RWPE1 (cell line): ENCODE measurements at places on chromosomes 1 and 21.

- DNase-seq, result no peak
These were observed 20.4 kb downstream of the TINAGL1 start for GRCh38 chr1:31596737-31597097.

GRCh38 chr1:78619032-78619431, 1.2 kb upstream of the IFI44L start:
- no peak for DNase-seq

DNA sequence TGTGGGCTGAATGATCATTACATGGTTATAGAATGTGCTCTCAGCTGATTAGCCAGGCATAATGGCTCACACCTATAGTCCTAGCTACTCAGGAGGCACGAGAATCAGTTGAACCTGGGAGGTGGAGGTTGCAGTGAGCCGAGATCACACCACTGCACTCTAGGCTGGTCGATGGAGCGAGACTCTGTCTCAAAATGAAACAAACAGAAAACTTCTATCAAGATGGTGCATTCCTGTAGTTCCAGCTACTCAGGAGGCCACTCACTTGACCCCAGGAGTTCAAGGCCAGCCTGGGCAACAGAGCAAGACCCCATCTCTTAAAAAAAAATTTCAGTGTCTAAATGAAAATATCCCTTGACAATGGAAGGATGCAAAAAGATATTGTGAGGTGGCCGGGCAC, 10.9 kb downstream of the TIMM17A start:
- no peak for DNase-seq

GRCh38 chr1:166282391-166283137, 115.8 kb upstream of the FAM78B start:
- DNase-seq, result no peak

- peak; percentile 76 for DNase-seq
These were observed 414.3 kb upstream of the NR5A2 start for GRCh38 chr1:199612976-199613774.

- DNase-seq, result no peak
These were observed 9.6 kb upstream of the RGS1 start for GRCh38 chr1:192565946-192566345.

- no peak for DNase-seq
These were observed 74.6 kb downstream of the RUNX3 start for GRCh38 chr1:24855474-24855873.

DNA sequence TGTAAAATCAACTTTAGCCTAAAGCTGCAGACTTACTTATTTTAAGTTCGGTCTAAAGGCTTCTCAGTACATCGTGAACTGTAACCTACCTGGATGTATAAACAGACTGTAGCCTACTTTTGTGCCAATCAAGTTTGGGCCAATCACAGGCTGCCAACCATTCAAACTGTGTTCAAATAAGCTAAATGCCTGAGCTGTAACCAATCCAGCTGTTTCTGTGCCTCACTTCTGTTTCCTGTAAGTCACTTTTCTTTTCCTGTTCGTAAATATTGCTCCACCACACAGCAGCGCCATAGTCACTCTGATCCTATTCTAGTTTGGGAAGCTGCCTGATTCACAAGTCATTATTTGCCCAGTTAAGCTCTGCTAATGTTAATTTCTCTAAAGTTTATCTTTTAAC, 37.5 kb upstream of the SLAMF9 start:
- no peak for DNase-seq

GRCh38 chr1:194469282-194469681, 1282.9 kb upstream of the B3GALT2 start:
- DNase-seq, result no peak

DNA sequence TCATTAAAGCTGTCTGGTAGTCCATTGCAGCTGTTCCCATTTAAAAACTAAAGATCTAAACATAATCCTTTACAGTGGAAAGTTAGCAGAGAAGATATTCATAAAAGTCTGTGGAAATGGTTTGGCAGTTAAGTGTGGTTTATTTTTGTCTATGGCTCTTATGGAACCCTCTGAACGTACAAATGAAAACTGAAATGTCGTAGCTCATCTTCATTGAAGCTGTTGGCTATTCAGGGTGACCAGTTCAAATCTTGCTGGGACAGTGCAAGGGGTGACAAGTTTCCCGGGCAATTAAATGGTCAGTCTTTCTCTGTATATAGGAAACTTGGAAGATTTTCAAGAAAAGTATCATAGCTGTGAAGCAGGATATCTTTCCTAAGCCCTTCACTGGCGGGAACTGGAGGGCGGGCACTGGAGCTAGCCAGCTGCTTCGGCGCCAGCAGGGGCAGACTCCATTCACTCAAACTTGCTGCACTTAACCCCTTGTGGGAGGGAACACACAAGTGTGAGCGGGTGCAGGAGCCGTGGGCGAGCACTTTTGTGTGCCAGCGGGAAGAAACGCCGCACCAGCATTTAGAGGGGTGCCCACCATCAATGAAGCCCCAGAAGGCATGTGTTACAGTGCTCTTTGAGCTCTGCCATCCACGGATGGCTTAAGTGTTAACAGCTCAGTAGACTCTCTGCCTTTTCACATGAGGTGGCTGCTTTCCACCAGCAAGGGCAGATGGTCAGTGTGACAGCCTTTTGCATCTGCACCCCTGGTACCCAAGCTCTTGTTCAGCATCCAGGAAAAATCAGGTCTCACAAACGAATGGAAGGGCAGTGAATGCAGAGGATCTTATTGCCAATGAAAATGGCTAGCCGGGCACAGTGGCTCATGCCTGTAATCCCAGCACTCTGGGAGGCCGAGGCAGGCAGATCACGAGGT, 232.1 kb upstream of the KAZN start:
- no peak for DNase-seq

- DNase-seq, result no peak
These were observed at the start of gene PDE9A for GRCh38 chr21:42653231-42654061. Gene PDE9A, plus strand, starts transcription at chr21:42653621. Its CDS starts 194 bp downstream, at chr21:42653815.

DNA sequence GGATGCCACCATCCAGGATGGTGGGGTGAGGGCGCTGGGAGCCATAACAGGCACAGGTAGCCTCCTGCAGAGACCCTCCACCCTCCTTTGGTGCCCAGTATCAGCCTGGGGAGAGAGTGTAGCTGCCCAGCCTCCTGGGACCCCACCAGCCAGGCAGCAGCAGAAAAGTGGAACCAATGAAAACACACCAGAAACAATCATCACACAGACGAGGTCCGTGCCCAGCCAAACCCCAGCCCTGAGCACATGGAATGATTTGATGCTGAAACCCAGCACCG, 285.1 kb downstream of the PTPRU start:
- DNase-seq, result no peak
